NCI-H2029 treated with DMSO at 0.1 percent for 48 hours (cell line): ENCODE measurements at places on chromosomes 1 and 21.

DNA sequence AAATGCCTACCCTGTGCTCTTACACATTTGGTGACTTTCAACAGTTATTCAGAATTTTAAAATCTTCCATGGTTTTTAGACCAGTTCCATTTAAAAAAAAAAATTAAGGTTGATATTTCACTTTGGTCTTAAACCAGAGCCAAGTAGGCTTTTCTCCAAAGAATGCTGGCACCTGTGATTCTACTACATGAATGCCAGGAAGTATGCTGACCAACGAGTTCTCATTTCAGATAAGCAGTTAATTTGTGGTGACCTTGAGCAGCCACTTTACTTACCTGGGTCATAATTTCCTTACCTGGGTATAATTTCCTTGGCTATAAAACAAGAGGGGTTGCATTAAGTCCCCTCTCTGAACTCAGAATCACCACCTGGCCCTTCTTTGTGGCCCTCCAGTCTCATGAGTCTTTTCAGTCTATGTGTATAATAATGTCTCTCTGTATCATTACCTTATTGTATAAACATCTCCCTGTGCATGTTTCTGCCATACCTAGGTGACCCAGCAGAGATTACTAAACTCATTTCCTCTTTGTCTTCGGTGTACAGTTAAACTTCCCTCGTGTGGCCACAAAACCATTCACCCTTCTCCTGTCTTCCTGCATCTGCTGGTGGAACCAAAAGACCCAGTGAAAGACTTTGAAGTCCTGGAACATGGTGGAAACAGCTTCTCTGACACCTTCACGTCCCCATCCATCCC lies 139.1 kb upstream of the DPT start:
- DNase-seq, result no peak

DNA sequence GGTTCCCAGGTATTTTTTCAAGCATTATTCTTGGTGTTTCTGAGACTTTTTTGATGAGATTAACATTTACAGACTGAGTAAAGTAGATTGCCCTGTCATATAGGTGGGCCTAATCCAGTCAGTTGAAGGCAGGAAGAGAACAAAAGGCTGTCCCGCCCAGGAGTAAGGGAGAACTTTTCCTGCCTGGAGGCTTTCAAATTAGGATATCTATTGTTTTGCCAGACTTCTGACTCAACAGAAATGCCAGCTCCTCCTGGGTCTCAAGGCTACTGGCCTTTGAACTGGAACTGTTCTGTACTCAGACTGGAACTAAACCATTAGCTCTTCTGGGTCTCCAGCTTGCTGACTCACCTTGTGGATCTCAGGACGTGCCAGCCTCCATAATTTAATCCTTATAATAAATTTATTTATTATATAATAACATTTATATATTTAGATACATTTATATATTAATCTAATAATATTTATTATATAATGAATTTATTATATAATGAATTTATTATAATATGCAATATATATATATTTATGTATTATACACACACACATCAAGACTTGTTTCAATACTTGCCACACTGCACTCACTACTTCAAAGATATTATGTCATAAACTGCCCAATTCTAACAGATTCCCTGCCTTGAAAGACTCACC lies 510.8 kb upstream of the B3GALT2 start:
- no peak for DNase-seq

- no peak for DNase-seq
These were observed 180.1 kb downstream of the ZBTB18 start for GRCh38 chr1:244231193-244231571.

DNA sequence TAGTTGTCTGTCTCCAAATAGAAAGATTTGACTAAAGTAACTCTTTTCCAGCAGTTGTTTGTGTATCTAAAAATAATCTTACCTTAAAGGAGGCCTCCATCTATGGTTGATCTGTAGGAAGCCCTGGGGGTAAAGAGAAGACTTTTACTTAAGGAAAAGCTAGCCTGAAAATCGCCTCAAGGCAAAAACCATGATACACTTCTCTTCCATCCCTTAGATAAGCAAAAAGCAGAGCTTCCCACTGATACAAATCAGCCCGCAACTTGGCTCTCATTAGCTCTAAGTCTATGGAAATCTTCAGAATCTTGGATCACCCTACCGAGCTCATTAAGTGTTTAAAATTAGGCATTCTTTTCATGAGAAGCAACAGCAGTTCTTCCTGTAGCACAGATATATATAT lies 576.9 kb upstream of the PTBP2 start:
- DNase-seq, result no peak

DNA sequence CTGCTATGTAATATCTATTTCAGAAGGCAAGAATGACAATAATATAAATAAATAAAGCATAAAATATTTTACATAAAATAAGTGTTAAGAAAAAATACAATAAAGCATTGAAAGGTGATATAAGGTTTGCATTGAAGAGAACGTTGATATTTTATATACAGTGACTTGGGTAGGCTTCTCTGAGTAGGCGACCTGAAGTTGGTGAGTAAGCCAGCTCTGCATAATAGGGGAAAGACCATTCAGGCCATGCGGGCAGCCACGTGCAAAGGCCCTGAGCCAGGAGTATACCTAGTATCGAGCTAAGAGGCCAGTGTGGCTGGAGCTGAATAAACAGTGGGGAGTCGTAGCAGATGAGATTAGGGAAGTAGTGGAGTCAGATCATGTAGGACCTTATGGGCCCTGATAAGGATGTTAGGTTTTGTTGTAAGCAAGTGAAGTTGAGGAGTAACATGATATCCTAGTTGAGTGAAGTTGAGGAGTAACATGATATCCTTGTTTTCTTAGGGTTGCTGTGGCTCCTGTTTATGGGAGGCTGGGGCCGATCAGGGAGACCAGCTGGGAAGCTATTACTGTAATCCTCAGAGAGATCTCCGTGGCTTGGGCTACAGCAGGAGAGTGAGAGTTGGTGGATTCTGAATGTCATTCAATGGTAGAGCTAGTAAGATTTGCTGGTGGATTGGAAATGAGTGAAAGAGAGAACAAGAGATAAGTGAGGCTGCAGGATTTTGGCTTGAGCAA lies 22.0 kb downstream of the KCNK1 start:
- DNase-seq, result peak; percentile 48

GRCh38 chr1:115813727-115814126 lies 27.2 kb downstream of the NHLH2 start:
- no peak for DNase-seq

DNA sequence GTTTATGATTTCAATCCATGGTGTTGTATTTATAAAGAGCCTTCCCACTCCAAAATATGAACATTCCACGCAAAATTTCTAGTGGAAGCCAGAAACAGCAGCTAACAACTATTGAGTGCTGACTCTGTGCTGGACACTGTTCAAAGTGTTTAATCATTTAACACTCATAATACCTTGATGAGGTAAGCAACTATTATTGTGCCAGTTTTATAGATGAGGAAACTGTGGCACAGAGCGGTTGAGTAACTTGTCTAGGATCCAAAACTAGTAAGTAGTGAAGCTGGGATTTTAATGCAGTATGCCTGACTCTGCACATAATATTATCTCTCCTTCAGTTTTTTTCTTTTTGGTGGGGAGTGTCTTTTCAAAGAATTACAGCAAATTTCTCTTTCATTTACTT lies 228.3 kb downstream of the SLC35F3 start:
- no peak for DNase-seq

GRCh38 chr1:174058624-174059023 lies 36.5 kb upstream of the RC3H1 start:
- no peak for DNase-seq

DNA sequence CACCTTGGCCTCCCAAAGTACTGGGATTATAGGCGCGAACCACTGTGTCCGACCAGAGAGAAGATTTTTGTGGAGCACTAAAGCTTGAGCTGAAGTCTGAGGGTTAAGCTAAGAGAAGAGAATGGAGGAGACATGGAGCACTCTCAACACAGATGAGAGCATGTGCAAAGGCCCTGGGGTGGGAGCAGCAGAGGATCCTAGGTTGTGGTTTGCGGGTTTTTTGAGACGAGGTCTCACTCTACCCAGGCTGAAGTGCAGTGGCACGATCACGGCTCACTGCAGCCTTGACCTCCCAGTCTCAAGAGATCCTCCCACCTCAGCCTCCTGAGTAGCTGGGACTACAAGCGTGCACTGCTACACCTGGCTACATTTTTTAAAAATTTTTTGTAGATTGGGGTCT lies 30.5 kb downstream of the FBXO2 start:
- no peak for DNase-seq

- DNase-seq, result no peak
These were observed 124.2 kb upstream of the L1TD1 start for GRCh38 chr1:62070384-62071011.

GRCh38 chr1:212037900-212038299 lies 2.4 kb downstream of the DTL start:
- no peak for DNase-seq

DNA sequence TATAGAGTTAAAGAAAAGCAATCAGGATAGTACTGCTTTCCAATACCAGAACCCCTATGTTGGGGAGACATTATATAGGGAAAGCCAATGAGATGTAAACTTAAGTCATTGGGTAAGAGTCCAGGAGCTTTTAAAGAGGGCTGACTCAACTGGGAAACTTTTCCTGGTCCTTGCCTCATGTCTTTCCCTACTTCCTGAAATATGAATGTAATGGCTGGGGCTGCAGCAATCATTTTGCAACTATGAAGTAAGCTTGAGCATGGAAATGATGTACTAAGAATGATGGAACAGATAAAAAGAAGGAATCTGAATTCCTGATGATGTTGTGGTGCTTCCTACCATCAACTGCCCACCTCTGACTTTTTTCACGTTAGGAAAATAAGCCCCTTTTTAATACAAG lies 55.7 kb downstream of the WDR3 start:
- no peak for DNase-seq

DNA sequence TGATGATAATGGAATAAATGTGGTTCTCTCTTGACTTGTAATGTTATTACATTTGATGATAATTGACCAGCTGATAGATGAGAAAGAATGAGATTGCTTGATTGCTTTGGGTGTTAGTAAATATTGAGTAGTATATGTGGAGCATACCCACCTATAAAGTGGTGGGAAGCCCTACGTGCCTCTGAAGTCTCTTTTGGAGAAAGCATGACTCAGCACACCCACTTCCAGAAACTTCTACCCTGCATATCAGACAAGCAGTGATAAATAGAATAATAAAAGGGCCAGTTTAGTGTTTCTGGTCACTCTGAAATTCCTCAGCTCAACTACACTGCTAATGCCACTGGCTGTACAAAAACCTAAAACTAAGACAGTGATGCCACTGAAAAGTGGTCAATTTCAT lies 288.8 kb downstream of the ZNF648 start:
- DNase-seq, result no peak

- no peak for DNase-seq
These were observed 55.2 kb downstream of the MTR start for GRCh38 chr1:236850077-236850979.

DNA sequence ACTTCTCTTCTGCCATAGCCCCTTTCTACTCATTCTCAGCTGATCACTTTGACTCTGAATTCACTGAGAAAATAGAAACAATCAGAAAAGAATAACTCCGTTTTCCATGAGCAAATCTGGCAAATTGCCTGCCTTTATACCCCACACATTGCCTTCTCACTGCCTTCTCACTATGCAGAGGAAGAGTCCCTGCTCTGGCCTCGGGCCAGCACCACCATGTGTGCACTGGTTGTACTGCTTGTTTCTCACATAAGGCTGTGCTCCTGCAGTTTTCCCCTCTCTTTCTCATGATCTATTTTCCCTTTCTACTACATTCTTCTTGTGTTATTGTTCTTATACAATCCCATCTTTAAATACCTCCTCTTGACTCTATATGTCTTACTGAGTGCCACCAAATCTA lies 2.3 kb upstream of the HMGCS2 start:
- DNase-seq, result no peak

DNA sequence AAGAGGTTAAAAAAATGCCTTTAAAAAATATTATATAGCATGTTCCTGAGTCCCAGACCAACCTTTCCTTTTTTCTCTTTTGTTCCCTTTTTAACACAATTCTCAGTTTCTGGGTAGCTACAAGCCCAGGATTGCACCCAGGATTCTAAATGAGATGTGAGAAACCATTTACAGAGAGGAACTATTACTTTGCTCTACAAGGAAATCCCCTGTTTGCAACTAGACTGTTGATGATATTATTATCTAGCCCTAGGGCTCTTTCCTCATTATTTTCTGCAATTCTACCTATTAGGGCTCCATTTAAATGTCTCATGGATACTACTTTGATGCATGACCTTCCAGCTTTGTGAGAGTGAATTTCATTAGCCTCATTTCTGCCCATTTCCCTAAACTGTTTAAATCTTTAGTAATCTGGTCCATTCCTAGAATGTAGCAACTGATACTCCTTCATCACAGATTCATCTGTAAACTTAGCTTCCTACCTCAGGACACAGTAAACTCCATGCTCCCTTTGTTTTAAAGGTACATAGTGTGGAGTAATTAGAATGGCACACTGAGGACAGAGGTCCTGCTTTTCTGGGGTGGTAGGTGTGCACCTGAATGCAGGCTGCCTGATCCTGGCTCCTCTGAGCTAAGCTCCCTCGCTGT lies 7.1 kb upstream of the KIF14 start:
- no peak for DNase-seq
